ENCODE measurements at places on chromosomes 1 and 21.

DNA sequence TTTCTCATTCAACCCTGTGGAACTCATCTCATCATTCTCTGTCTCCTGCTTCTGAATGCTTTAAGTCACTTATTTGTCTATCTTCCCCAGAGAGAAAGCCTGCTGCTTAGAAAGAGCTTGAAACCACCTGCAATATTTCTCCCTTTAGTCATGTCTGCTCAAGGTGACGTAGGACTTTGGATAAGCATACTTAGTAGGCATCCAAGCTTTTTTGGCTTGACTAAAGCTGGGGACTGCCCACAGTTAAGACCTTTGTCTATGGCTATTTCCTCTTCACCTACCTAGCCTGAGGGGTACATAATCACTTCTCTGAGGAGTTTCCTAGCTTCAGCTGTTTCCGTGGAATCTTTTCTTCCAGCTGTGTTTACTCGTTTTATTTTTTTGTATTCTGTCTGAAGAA lies 665.8 kb upstream of the CAMK1G start:
- no peaks in the 10 kb centered on the region for H3K4me1 ChIP-seq
- no peak for DNase-seq
- H3K36me3 ChIP-seq: no peaks in the 10 kb centered on the region

DNA sequence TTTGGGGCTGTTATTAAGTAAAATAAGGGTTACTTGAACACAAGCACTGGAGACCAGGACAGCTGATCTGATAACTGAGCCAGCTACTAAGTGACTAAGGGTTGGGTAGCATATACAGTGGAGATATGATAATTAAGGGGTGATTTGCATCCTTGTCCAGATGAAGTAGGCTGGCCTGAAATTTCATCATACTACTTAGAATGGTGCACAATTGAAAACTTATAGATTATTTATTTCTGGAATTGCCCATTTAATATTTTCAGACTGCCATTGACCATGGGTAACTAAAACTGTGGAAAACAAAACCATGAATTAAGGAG lies 3.8 kb upstream of the CD1B start:
- DNase-seq: no peak
- H3K27ac ChIP-seq: no peak overlapping the region
- H3K36me3 ChIP-seq: no peaks in the 10 kb centered on the region

- H3K27ac ChIP-seq: no peak overlapping the region
- no peak for DNase-seq
- no peaks in the 10 kb centered on the region for H3K27me3 ChIP-seq
- no peaks in the 10 kb centered on the region for H3K4me1 ChIP-seq
These were observed 29.6 kb downstream of the DMRTA2 start for GRCh38 chr1:50393522-50394120.

GRCh38 chr21:39258207-39258606 lies 55.2 kb downstream of the BRWD1 start:
- H3K36me3 ChIP-seq: peaks cover 89% of the 10 kb centered on the region
- no peaks in the 10 kb centered on the region for H3K4me1 ChIP-seq
- H3K27me3 ChIP-seq: no peaks in the 10 kb centered on the region
- H3K27ac ChIP-seq: no peak overlapping the region
- DNase-seq: no peak

- peak overlapping the region; percentile 55 for H3K27ac ChIP-seq
- DNase-seq: peak; percentile 62
- no peaks in the 10 kb centered on the region for H3K36me3 ChIP-seq
- peaks cover 5% of the 10 kb centered on the region for H3K4me1 ChIP-seq
- H3K4me3 ChIP-seq: peak overlapping the region; percentile 25
These were observed 479.3 kb upstream of the RUNX1 start for GRCh38 chr21:35528116-35529042.

DNA sequence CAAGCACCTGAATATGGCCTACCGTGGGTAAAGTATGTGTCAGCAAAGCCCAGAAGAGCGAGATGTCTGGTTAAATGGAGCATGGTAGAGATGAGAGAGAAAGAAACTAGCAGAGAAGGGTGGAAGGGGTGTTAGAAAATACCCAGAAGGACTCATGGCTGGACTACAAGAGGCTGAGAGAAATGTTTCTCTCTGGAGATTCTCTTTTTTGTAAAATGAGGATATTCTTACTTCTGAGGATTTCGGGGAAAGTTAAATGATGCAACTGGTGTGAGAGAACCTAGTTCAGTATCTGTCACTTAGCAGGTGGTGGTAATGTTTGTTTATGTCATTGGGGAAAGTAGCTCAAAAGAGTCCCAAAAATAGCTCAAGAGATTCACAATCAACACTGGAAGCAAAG lies 7.2 kb upstream of the EPS15 start:
- H3K36me3 ChIP-seq: no peaks in the 10 kb centered on the region
- DNase-seq: no peak
- no peak overlapping the region for H3K27ac ChIP-seq

- H3K4me1 ChIP-seq: no peaks in the 10 kb centered on the region
- no peak overlapping the region for H3K27ac ChIP-seq
- no peaks in the 10 kb centered on the region for H3K27me3 ChIP-seq
- DNase-seq: no peak
- H3K36me3 ChIP-seq: no peaks in the 10 kb centered on the region
These were observed 120.7 kb downstream of the MAP3K21 start for GRCh38 chr1:233448109-233448689.

DNA sequence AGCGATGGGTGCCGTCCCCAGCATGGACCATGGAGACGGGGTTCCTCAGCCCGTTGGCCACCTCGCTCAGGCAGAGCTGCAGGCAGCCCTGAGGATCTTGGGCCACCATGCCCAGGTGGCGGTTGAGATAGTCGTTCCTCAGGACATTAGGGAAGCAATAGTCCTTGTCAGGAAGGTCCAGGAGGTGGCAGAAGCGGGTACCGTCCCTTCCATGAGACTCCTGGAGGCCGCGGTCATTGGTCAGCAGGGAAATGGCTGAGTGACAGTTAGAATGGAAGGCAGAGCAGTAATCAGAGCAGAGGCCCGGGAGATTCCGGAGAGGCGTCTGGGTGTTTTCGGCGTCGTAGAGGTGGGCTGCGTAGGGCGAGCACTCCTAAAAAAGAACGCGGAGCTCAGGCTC lies 4.1 kb downstream of the HHIPL2 start:
- H3K4me1 ChIP-seq: no peaks in the 10 kb centered on the region
- H3K4me3 ChIP-seq: no peak overlapping the region
- peaks cover 5% of the 10 kb centered on the region for H3K27me3 ChIP-seq
- H3K36me3 ChIP-seq: no peaks in the 10 kb centered on the region
- H3K27ac ChIP-seq: no peak overlapping the region

DNA sequence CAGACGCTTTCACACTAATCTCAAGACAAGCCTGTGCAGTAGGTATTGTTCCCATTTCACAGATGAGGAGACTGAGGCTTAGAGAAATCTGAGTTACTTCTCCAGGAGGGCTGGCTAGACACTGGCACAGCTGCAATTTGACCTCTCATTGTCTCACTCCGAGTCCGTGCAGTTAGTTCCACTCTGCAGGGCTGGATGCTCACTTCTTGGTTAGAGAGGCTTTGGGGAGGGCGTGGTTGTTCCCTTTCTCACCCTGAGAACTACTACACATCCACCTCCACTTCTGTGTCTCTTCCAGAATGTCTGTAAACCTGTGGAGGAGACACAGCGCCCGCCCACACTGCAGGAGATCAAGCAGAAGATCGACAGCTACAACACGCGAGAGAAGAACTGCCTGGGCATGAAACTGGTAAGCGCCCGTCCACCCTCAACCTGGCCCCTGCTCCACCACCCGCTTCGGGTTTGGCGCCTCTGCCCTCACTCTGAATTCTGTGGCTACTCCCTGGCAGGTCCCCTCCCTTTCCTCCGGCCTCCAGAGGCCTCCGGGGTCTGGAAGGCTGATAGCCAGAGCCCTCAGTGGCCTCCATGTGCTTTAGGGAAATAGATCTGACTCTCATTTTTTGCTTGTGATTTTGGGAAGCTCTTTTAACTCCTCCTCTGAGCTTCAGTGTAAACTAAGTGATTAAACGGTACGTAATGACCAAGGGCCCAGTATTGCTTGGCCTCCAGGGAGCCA lies 29.1 kb downstream of the EIF2D start:
- H3K4me3 ChIP-seq: no peak overlapping the region
- H3K27ac ChIP-seq: no peak overlapping the region
- DNase-seq: no peak
- peaks cover 51% of the 10 kb centered on the region for H3K4me1 ChIP-seq

DNA sequence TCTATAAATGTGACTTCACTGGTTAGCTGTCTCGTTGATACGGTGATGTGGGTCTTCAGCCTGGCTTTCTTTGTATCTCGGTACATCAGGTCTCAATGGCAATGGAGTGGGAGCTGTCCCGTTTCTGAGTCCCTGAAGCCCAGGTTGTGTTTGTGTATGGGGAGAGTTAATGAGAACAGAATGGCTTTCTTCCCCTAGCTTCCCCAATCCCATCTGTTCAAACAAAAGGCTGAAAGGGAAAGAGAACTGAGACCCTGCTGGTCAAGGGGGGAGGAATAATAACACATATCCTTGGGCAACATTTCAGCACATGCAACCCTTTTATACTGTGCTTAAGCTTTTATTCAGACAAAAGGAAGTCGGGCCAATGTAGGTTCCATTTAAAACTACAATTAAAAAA lies 28.4 kb upstream of the CASQ2 start:
- no peak for DNase-seq
- no peak overlapping the region for H3K4me3 ChIP-seq
- no peaks in the 10 kb centered on the region for H3K27me3 ChIP-seq

DNA sequence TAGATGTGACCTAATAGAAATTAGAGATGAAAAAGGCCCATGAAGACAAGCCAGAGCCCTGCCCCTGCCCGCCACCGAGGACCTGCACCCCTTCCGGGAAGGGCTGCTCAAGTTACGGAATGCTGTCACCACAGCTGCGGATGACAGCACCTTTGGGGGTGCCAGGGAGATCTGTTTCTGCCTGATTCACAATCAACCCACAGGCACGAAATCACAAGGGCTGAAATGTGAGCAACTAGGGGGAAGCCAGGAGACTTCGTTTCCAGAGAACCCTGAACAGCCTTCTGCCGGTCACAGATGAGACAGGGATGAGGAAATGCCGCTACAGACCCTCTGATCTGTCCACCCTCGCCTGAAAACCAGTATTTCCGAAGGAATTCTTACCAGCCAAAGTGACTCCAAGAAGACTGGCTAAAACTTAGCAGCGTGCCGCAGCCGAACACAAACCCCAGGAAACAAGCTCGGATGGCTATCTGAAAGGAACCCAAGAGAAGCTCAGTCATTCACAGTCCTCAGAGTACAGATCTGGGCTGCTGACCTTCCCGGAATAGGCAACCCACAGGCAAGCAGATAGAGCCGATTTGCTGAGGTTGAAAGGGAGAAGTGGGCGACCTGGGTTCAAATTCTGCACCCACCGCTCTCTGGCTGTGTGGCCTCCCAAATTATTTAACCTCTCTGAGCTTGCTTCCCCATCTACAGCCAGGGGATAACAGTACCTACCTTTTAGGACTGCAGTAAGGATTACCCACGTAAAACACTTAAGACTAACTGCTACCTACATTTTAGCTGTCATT lies 1.1 kb downstream of the ICMT start:
- no peak for DNase-seq
- H3K4me1 ChIP-seq: peaks cover 11% of the 10 kb centered on the region
- H3K27ac ChIP-seq: peak overlapping the region; percentile 36
- peak overlapping the region; percentile 78 for H3K4me3 ChIP-seq
- peaks cover 6% of the 10 kb centered on the region for H3K27me3 ChIP-seq
